ENCODE measurements at places on chromosomes 5 and 9.
A peak's percentile ranks its signal among the peaks of the same experiment; 100 is the strongest.

- DNase-seq = no peak
Measured at GRCh38 chr5:65668696-65669095, 43.9 kb downstream of the SHLD3 start.

GRCh38 chr9:97307091-97307490 lies 368 bp upstream of the CCDC180 start:
- peak; percentile 87 for DNase-seq

DNA sequence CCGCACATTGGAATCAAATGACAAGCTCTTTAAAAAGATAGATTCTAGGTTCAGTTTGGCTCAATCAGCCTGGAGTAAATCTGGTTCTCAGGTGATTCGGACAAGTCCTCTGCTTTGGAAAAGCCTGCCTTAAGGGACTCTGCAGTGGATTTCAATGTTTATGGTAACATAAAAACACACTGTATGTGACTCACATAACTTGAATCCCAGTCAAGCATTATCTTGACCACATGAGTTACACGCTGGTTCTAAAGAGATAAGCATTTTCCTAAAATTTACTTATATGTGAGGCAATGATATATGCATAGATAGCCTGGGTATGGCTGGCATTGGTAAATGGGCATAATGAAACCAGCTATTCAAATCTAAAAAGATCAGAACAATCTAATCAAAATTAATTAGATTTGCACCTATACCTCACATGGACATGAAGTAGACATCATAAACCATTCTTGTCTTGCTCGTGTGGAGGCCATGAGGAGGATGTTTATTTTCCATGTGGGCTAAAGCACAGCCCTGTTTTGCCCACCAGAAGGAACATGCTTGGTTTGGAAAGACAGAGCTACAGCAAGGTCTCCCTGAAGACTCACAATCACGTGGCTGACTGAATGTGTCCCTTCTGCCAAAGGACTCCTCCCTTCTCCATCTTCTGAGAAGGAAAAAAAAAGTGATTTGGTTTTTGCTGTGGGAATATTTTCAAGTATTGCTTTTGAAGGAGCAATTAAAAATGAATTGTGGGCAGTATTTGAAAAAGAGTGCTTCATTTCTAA lies 351.7 kb downstream of the DIRAS2 start:
- no peak for DNase-seq

DNA sequence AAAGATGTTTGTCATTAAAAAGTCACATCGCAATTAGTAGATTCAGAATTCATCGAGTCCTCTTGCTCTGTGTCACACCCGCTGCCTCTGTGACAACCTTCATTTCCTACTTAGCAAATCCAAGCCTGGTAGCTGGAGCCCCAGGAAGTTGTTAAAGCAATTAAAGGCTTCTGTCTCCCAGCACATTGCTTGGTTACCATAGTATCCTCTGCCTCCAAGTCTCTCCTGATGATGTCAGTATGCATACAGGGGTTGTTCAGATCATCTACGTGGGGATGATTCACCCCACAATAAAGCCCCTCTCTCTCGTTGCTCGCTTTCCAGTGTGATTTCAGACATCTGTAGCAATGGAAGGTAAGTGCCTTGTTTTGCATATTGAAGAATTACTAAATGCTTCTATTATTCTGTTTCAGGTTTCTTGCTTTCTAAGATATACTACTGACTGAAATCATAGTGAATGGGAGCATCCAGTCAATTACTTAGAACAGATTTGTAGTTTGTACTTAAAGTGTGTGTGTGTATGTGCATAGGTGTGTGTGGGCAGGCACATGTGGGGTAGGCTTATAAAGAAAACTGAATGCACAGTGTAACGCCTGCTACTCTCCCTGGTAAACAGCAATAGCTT lies 52.9 kb downstream of the PAM start:
- DNase-seq = no peak

- DNase-seq = no peak
Measured at GRCh38 chr5:178113841-178114324, 551 bp downstream of the N4BP3 start.

GRCh38 chr5:42721484-42721883 lies 35.1 kb upstream of the CCDC152 start:
- no peak for DNase-seq

DNA sequence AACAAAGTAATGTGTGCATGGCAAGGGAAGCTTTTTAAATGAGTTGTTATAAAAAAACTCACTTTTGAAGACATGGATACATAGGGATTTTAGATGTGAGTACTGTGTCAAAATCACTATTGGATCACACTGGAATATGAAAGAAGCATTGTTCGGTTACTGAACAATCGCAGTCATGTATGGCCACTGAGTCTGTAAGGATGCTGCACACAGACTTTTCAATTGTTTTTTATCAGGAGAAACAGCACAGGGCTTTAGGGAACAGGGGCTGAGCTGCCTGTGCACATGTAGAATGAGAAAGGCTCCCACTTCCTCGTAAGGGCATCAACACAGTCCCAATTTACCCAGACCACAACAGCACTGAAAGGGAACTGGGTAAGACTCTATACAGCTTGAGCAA lies 1333.9 kb upstream of the DMAC1 start:
- DNase-seq = no peak

DNA sequence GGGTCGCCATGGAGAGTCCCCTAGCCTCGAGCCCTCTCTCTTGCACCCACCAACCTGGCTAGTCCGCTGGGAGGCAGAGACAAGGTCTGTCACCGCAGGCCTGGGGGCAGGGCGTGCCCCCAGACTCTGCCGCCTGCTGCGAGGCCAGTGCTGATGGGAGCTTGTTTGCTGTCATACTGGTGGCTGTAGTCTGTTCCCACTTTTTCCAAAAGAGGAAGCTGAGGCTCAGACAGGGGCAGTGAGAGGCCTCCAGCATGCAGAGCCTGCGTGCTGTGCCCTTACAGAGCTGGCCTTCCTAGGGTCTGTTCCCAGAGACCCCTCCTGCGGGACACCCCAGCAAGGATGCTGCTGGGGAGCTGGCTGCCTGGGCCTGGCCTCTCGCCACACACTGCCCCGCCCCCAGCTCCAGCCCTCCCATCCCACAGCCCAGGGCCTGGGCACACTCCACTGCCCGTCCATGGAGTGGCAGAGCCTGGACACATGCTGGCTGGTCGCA lies 21.0 kb upstream of the SUSD3 start:
- no peak for DNase-seq

- DNase-seq = no peak
Measured at GRCh38 chr9:10855847-10856246, 243.0 kb upstream of the PTPRD start.

GRCh38 chr9:92185681-92186080 lies 70.5 kb upstream of the SPTLC1 start:
- DNase-seq = no peak

GRCh38 chr5:158878227-158878626 lies 221.5 kb downstream of the EBF1 start:
- DNase-seq = no peak

GRCh38 chr5:119176785-119177184 lies 105.9 kb downstream of the DMXL1 start:
- DNase-seq = no peak

- DNase-seq = no peak
Measured at GRCh38 chr9:129069862-129070641, 10.9 kb upstream of the DOLPP1 start.

DNA sequence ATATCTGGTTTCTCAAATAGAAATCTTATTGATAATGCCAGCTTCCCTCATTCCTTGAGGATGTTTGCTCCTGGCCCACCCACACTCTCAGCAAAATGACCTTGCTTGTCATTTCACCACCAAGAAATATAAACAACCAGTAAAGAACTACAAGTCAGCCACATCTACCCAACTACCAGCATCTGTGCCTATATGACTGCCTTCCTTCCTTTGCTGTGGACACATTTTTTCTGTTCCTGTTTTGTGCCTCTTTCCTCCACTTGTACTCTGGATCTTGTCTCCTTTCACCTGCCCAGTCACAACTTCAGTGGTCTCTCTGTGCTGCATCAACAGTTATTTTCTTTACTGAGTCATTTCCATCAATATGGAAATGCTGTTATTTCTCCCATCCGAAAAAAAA lies 20.3 kb downstream of the KIF2A start:
- DNase-seq = no peak

DNA sequence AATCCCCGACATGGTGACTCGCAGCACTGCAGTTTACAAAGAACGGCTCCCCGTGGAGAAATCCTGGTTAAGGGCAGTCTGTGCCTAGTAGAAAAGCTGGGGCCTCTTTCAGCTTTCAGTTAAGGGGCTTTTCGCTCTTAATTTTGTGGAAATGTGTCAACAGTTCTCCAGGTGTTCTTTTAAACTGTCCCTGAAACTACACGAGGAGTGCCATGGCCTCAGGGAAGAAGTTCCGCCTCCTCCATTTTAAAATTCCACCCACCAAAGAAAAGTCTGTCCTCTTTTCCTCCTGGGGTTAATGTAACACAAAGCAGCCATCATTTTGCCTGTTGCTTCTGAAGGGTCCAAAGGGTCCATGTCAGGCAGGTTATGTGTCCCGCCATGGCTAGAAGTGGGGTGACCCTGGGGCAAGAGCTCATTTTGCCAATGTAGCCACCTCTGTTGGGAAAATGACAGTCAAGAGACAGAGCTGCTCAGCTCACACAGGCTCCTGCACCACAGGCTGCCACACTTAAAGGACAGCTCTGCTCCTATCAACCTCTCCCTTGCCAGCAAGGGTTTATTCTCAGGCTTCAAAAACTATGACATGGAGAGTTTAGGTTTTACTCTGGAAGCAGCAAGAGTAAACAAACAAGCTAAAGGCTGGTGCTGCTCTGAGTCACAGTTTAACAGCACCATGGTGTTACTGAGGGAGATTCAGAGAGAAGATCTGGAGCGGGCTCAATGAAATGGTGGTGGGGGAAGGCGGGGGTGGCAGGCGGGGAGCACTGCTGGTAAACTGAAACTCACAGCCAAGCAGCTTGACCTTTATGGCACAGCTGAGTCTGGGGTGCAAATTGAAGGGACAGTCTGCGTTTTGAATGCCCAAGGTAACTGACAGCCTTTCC lies 3.2 kb downstream of the WHRN start:
- no peak for DNase-seq

DNA sequence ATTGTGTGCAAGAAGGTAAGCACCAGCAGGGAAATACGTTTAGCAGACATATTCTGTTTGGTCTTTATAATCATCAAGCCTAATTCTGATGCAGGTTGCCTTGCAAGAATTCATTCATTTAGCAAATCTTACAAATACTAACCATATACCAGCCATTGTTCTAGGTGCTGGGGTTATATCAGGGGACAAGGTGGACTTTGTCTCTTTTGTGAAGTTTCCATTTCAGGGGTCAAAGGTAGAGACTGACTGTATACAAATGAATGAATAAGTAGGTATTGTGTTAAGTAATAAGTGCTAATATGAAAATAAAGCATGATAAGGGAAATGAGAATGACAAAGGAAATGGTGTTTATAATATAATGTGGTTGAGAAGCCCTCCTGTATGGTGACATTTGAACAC lies 64.0 kb downstream of the LNPEP start:
- no peak for DNase-seq

- no peak for DNase-seq
Measured at GRCh38 chr5:150757087-150757649, 1.6 kb downstream of the DCTN4 start.

DNA sequence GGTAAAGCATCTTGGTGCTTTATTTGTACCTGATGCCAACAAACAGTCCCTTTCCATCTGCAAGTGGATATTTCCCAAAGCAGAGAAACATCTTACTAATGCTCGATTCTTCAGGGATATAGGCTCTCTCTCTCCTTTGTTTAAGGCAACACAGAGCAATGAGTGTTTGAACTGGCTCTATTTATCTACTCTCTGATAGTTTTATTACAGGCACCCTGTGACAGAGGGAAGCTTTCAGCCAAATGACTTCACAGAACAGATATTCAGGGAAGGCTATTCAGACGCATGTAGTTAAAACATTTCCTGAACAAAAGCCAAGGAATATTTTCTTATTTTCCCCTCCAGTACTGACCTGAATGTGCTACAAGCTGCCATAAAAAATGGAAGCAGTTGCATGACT lies 141.8 kb downstream of the YIPF5 start:
- no peak for DNase-seq

GRCh38 chr5:61327760-61328753 lies 4.0 kb upstream of the ZSWIM6 start:
- no peak for DNase-seq

GRCh38 chr9:26673261-26673660 lies 219.3 kb downstream of the CAAP1 start:
- no peak for DNase-seq

DNA sequence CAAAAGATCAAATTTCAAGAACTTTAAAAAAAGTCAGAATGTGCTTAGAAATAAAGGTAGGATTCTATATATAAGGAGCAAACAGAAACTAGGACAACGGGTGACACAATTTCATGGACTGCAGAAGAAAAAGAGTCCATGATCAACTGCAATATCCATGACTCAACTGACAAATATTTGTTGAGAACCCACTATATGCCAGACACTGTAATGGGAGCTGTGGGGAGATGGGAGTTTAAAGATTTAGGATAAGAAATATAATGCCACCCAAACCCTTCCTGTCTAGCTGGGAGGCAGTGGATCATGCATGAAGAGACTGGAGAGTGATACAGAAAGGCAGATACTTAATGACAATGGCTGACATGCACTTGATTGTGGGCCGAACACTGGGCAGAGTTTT lies 27.6 kb upstream of the CCDC112 start:
- DNase-seq = no peak

DNA sequence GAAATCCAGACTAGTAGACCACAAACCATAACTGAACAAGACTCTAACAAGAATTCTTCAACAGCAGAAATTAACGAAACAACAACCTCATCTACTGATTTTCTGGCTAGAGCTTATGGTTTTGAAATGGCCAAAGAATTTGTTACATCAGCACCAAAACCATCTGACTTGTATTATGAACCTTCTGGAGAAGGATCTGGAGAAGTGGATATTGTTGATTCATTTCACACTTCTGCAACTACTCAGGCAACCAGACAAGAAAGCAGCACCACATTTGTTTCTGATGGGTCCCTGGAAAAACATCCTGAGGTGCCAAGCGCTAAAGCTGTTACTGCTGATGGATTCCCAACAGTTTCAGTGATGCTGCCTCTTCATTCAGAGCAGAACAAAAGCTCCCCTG lies 68.6 kb downstream of the VCAN start:
- DNase-seq = no peak

DNA sequence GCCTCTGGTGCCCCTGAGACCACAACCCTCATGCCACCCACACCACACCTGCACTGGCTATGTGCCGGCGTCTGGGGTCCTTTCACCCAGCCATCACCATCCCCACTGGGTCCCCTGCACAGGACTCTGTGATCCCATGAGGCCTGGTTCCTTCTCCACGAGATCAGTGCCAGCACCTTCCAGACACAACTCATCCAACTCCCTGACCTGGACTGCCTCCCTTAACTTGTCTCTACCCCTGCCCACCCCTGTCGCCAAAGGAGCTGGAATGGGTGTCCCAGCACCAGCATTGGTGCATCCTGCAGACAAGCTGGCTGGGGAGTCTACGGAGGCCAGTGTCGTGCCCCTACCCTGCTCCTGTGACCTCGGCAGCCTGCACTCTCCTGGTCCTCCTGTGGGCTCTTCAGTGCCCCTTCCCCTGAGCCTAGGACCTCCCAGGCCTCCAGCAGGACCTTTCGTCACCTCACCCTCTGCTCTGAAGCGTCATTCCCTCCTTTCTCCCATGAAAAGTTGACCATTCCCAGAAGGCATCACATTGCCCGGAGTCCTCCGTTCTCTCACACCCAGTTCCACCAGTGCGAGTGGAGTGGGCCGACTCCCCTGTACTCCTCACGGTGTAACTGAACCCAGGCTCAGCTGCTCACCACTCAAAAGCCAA lies 87.7 kb downstream of the NSUN2 start:
- no peak for DNase-seq

Data from left forelimb (tissue), 1 donor.